ENCODE measurements at places on chromosomes 7 and 10. TPM values are rescaled to one million over a fixed set of nuclear protein-coding genes. Genes with fewer than 3 reads are reported as not detected.

GRCh38 chr7:81161451-81162075 lies 242.7 kb upstream of the SEMA3C start:
- DNase-seq, result no peak

DNA sequence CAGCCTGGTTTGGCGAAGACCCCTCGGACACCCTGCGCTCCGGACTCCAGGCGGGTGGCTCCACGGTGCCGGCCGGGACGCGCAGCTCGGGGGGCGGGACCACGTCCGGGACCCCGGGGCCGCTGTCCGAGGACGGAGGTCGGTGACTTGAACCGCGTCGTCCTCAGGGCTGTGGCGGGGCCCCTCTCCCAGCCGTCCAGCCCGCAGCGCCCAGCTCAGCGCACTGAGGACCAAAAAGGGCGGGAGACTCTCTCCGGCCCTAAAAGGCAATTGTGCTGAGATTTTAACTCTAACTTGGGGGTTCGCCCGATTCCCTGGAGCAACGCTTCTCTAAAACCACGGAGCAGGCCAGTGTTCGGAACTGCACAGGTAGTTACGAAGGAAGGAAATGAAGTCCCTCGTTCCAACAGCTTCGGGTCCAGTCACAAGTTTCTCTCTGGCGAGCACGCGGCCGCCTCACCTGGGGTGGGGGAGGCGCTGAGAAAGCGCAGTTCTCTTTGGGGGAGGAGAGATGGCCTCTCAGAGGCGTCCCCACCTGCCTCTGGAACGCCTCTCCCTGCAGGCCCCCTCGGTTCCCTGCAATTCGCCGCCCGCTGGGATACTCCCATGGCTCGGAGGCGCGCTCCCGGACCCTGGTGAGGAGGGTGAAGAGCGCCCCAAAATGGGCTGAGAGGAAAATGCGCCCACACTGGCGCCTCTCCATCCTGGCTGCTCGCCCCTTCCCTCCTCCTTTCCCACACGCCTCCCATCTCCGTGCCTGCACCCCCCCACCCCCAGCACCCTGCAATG lies 352.7 kb downstream of the DNAJB6 start:
- no peak for DNase-seq

DNA sequence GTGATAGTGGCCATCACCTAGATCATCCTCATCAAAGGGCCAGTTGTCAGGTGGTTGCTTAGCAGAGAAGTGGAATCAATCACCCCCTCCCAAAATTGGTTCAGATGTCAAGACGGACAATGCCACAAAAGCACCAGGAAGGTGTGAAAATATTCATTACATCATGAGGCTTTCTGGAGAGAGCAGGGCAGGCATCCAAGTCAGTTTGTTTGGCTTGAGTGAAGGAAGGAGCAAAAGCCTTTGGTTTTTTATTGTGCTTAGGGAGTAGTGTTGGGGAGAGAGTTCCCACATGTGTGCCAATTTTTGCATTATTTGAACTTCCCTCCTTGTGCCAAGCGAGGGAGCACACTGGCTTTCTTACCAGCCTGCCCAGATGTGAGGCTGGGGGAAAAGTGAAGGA lies 1082.9 kb downstream of the LRMDA start:
- no peak for DNase-seq

- peak; percentile 25 for DNase-seq
These were observed 251.1 kb upstream of the LRRN3 start for GRCh38 chr7:110839866-110840265.

DNA sequence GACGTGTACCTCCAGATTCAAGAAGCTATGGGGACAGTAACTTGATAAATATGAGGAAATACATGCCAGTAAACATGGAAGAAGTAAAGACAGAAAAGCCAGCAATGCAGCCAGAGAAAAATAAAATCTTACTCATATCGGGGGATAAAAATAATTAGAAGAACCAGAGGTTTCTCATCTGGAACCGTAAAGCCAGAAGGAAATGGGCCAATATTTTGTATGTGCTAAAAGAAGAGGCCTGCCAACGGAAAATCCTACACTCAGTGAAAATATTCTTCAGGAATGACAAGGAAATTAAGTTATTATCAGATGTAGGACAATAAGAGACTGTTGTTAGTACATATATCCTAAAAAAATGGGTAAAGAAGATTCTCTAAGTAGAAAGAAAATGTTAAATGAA lies 401.2 kb downstream of the CDC14C start:
- no peak for DNase-seq

DNA sequence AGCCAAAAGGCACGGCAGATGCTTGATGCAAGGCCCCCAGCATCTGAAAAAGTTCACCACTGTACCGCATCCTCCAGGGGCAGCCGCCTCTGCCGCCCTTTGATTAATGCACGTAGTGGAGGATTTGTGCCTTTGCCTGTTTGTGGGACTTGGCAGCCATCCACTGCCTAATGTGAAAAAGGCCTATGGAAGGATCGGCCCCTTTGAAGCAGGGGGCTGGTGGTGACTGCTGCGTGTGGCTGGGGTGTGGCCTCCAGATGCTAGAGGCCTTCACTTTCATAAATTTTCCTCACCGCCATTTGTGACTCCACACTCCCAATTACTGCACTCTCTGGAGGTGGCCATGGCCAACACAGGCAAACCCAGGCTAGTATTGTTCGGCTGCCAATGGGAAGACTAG lies 226.0 kb downstream of the BMPER start:
- no peak for DNase-seq

DNA sequence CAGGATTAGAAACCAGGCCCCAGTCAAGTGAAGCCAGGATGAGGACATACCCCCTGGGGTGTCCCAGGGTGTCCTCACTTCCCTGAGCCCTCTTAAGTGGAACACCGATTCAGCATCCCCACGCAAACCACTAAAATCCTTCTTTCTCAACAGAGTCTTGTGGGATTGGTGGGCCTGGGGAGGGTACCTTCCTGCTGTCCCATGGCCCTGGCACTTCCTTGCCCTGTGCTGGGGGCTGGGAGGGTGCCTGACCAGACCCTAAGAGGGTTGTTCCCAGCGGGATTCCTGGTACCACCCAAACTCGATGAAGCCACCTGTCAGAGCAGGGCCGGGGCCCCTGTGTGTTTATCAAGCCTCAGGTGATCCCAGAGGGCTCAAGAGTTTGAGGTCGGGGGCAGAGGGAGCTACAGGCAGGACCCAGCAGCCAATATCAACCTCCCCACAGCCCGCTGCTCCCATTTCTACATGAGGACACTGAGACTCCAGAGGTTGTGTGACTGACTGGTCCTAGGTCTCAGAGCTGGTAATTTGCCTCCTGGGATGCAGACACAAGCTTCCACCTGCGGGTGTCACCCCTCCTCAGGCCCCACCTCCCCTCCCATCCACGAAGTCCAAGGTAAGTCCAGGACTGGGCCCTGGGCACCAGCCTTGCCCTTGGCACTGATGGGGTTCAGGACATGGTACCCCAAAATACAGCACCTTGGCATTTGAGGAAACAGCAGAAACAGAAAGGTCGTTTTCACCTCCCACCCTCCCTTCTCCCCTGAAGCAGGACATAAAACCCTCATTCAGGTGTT lies 31.4 kb downstream of the OAT start:
- DNase-seq, result no peak

- no peak for DNase-seq
These were observed 130.8 kb downstream of the CUL2 start for GRCh38 chr10:34959321-34959720.

GRCh38 chr7:121078701-121079227 lies 90.3 kb downstream of the CPED1 start:
- no peak for DNase-seq

GRCh38 chr7:27802999-27803398 lies 63.0 kb downstream of the TAX1BP1 start:
- no peak for DNase-seq

GRCh38 chr7:130524628-130525027 lies 32.7 kb downstream of the MEST start:
- DNase-seq, result no peak

GRCh38 chr10:67780759-67781538 lies 57.0 kb downstream of the DNAJC12 start:
- no peak for DNase-seq

GRCh38 chr10:88457660-88458059 lies 125.5 kb downstream of the RNLS start:
- DNase-seq, result no peak

DNA sequence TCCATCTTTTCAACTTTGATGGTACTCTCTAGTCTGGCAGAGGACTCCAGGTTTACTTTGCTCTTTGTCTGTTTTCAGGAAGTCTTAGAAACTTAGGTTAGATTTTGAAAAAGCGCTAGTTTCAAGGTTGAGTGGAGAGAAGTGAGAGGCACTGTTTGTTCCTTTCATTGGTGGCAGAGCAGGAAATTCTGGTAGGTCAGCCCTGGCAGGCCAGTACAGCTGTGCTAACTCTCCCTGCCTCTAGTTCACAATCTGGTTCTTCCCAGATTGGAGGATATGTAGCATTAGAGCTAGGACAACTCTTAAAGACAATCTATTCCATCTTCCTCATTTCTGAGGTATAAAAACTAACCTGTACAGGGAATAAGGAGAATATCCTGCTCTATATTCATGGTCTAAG lies 160.9 kb upstream of the FZD1 start:
- DNase-seq, result no peak

GRCh38 chr7:41981046-41982040 lies 255.7 kb downstream of the GLI3 start:
- DNase-seq, result no peak

DNA sequence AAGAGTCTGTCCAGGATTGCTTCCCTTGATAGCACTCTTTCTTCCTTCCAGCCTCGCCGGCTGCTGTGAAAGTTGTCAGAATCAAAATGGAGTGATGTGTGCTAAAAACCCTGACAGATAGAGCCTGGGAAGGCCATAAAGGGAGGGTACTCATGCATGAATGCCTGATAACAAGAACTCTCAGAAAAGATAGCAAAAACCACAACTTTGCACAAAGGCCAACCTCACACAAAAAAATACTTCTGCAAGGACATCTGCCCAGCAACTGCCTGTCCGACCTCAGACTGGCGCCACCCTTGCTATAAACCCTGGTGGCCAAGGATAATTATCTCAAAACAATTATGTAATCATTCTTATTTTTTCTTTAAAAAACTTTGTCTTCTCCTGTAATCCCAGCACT lies 133.2 kb upstream of the SVIL start:
- no peak for DNase-seq

DNA sequence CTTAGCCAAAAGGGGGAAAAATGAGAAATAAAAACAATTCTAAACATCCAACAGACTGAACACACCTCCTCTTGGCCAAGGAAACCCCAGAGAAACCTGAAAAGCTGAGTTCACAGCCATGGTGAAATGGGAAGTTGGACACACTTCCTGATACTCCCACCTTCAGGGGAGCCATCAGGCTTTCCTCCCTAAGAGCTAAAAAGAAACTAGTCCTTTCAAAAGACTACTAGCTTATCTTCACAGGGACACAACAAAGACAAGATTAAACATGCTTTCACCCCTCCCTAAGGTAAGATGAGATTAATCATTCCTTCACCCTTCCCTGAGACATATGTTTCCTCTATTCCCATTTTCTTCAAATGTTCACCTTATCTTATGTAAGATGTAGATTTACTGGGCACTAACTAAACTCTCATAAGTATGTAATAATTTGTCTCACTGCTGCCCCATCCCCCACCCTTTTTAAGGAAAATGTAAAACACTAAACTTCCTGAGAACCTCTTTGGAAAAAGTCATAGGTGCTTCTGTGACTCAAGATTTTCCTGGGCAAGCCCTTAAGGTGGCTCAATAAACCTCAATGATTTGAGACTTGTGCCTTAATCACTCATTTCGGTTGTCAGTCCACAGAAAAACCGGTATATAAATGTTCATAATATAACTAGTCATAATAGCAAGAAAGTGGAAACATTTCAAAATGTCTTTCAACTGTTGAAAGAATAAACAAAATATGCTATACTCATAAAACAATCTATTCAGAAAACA lies 40.5 kb downstream of the HTR7 start:
- DNase-seq, result no peak

- no peak for DNase-seq
These were observed 28.9 kb downstream of the MAT1A start for GRCh38 chr10:80260295-80261243.

DNA sequence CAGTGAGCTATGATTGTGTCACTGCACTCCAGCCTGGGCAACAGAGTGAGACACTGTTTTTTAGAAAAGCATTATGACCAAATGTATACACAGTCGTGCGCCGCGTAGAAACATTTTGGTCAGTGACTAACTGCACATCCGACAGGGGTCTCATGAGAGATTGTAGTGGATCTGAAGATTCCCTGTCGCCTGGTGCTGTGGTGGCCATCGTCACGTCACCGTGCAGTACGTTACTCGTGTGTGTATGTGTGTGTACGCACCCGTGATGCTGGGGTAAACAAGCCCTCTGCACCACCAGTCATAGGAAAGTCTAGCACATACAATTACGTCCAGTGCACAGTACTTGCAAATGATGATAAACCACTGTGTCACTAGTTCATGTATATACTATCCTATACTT lies 109.4 kb downstream of the ELFN1 start:
- no peak for DNase-seq

DNA sequence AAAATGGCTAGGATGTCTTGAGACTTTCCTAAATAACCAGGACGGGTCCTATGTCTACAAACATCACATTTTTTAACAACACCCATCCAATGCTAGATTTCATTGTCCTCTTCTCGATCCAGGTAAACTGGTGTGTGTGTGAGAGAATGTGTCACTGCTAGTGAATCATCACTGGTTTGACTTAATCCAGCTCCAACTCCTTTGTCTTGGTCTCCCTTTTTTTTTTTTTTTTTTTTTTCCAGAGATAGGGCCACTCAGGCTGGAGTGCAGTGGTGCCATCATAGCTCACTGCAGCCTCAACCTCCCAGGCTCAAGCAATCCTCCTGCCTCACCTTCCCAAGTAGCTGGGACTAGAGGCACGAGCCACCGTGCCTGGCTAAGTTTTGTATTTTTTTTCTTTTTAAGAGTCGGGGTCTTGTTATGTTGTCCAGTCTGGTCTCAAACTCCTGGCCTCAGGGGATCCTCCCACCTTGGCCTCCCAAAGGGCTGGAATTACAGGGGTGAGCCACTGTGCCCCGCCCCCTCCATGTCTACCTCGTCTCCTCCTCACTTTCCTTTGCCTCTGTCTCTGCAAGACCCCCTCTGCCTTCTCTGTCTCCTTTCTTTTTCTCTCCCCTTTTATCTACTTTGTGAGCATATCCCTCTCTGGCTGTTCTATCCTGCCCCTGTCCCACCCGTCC lies 2.2 kb upstream of the UFSP1 start:
- DNase-seq, result no peak

DNA sequence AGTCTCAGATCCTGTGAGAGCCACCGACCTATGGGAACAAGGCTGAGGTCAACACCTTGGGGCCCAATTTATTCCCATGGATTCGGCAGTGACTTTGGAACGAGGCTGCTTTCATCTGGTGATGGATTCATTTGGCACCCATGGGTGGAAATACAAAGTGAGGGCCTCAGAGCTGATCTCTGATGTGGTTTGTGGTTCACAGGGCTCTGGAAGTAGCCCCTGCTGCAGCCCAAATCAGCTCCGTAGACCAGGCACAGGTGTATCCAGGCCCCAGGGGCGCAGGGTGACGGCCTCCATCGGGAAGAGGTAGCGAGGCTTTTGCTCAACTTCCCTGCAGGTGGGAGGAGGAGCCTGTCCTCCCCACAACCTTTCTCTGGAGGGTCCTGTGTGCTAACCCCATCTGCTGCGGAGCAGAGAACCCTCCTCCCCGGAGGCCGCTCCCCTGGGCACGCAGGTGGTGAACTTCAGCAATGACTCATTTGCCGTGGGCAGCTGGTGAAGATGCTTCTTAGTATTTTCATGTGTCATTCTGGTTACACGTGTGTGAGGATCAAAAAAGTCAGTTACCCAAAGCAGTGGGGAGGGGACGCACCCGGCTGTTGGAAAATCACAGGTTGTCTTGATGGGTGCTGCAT lies 7.5 kb upstream of the JAKMIP3 start:
- no peak for DNase-seq

Gene PON1
- polyA plus RNA-seq, result 1.3 TPM

Gene PIK3CG
- polyA plus RNA-seq, result 2.5 TPM

Gene SMKR1
- 2.5 TPM for polyA plus RNA-seq

Gene CYP2C19
- 0.29 TPM for polyA plus RNA-seq

Gene HOXA13
- polyA plus RNA-seq, result 0.01 TPM

Gene SPDYE11
- polyA plus RNA-seq, result 0.32 TPM
